CD8-positive, alpha-beta memory T cell (primary cell): ENCODE measurements at places on chromosomes 13 and 19. TPM values are rescaled to one million over a fixed set of nuclear protein-coding genes. Genes with fewer than 3 reads are reported as not detected.
A peak's percentile ranks its signal among the peaks of the same experiment; 100 is the strongest.

GRCh38 chr19:43527860-43528622 lies 1.0 kb upstream of the ETHE1 start:
- H3K4me1 ChIP-seq, result peaks cover 29% of the 10 kb centered on the region
- no peak overlapping the region for H3K4me3 ChIP-seq
- no peak overlapping the region for H3K27ac ChIP-seq
- no peaks in the 10 kb centered on the region for H3K27me3 ChIP-seq
- DNase-seq, result no peak

DNA sequence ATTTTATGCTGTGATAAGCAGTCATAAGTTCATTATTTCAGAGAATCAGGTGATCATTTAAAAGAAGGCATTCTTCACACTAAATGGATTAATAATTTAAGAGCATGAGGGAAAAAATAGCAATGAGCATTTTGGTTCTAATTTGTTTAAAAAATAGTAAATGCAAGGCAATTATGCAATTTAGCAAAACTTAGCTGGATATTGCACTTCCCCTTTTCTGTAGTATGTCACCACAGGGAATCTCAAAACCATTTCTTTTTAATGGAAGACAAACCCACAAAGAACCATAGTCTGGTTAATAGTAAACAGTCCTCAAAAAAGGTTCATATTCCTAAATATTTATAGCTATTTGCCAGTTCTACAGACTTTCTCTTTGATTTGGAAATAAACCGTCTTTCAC lies 30.2 kb downstream of the COG6 start:
- H3K27me3 ChIP-seq, result no peaks in the 10 kb centered on the region
- H3K36me3 ChIP-seq, result peaks cover 2% of the 10 kb centered on the region
- no peaks in the 10 kb centered on the region for H3K4me1 ChIP-seq
- no peak overlapping the region for H3K27ac ChIP-seq
- H3K4me3 ChIP-seq, result no peak overlapping the region

DNA sequence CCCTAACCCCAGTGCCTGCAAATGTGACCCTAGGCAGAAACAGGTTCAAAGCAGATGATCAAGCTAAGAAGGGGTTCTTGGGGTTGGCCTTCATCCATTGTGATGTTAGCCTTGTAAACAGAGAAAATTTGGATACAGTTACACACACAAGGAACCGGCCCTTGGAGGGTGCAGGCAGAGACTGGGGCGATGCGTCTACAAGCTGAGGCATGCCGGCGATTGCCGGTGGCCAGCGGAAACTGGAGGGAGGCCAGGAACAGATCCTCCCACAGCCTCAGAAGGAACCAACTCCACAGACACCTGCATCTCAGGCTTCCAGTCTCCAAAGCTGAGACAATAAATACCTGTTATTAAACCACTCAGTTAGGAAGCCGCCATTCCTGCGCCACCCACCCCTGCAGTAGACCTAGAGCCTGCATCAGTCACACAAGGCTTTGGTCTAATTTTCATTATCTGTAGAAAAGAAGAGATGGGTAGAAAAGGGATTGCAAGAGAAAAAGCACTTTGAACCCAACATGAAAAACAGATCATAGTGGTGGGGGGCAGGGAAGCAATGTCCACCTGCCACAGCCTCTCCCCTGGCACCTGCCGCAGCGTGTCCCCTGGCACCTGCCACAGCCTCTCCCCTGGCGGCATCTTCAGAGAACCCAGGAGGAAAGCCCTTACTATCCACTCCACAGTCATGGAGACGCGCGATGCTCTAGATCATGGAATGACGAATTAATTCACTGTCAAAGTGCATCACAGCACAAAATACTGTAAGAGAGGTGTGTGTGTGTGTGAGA lies 119.7 kb upstream of the SOX1 start:
- H3K4me3 ChIP-seq, result no peak overlapping the region
- no peaks in the 10 kb centered on the region for H3K27me3 ChIP-seq
- DNase-seq, result no peak
- H3K36me3 ChIP-seq, result no peaks in the 10 kb centered on the region
- no peaks in the 10 kb centered on the region for H3K4me1 ChIP-seq

GRCh38 chr19:16064209-16064889 lies 11.9 kb upstream of the TPM4 start:
- peaks cover 14% of the 10 kb centered on the region for H3K4me1 ChIP-seq
- H3K27me3 ChIP-seq, result no peaks in the 10 kb centered on the region
- H3K4me3 ChIP-seq, result no peak overlapping the region
- H3K27ac ChIP-seq, result no peak overlapping the region

GRCh38 chr13:52127378-52127777 lies 1.5 kb downstream of the NEK5 start:
- peaks cover 18% of the 10 kb centered on the region for H3K4me1 ChIP-seq
- no peak overlapping the region for H3K27ac ChIP-seq
- no peak overlapping the region for H3K4me3 ChIP-seq
- DNase-seq, result no peak
- H3K27me3 ChIP-seq, result no peaks in the 10 kb centered on the region

GRCh38 chr13:27130223-27130978 lies 41.2 kb downstream of the USP12 start:
- no peak for DNase-seq
- H3K4me1 ChIP-seq, result peaks cover 34% of the 10 kb centered on the region
- no peak overlapping the region for H3K4me3 ChIP-seq
- H3K36me3 ChIP-seq, result no peaks in the 10 kb centered on the region
- H3K27me3 ChIP-seq, result no peaks in the 10 kb centered on the region
- H3K27ac ChIP-seq, result no peak overlapping the region

The POSTN gene
- total RNA-seq, result not detected

- no peaks in the 10 kb centered on the region for H3K4me1 ChIP-seq
- no peaks in the 10 kb centered on the region for H3K36me3 ChIP-seq
- H3K27ac ChIP-seq, result no peak overlapping the region
These were observed 46.9 kb downstream of the FNDC3A start for GRCh38 chr13:49022472-49023144.

The ZNF681 gene
- total RNA-seq, result 4.9 TPM

DNA sequence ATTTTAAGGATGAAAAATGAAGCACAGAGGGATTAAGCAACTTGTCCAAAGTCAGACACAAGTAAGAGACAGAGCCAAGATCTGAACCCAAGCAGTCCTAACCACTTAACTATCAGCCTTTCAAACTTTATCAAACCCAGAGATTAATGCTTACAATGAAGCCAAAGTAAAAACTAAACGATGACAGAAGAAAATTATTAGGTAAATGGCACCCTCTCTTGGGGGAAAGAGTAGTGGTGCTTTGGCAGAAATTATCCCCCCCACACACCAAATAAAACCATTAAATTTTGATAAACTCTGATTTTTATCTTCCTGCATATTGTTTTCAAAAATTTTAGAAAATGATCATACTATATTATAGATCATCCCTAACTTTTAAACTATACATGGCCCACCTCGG lies 329.2 kb downstream of the SLC7A1 start:
- no peak overlapping the region for H3K4me3 ChIP-seq
- H3K36me3 ChIP-seq, result no peaks in the 10 kb centered on the region
- no peak overlapping the region for H3K27ac ChIP-seq
- no peak for DNase-seq

The LILRA1 gene
- not detected for total RNA-seq

- no peak for DNase-seq
- H3K27me3 ChIP-seq, result no peaks in the 10 kb centered on the region
- H3K36me3 ChIP-seq, result no peaks in the 10 kb centered on the region
These were observed 19.7 kb upstream of the ERCC5 start for GRCh38 chr13:102825921-102826706.

DNA sequence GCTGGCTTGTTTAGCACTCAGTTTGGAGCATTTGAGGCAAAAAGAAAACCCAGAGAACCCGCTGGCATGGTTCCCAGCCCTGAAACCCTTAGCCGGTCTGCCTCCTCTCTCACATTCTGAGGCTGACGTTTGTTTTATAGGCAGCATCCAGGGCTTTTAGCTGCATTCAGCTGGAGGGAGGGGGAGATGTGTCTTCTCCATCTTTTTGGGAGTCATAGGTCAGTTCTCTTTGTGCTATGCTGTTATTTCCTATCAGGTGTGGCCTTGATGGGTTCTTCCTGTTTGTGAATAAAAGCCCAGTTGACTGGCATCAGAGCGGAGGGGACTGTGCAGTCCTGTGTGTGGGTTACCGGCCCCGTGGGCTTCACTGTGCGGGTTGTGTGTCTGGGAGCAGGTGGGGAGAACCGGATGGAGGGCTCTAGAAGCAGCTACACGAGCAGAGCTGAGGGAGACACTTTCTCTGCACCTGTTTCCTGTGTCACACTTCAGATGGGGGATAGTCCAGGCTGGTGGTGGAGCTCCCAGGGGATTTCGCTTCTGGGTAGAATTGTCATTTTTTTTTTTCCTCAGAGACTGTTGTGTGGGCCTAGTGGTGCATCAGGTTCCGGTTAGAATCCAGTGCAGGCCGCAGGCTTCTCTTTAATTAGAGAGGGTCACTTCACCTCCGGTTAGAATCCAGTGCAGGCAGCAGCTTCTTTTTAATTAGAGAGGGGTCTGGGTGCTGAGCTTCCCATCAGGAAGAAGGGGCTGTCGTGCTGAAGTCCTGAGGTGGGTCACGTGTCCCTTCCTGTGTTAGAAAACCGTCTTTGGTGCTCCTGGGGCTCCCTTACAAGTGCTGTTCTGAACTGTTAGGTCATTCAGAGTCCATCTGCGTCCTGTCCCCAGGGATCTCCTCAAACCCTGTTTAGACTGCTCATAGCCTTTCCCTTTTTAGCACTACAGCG lies 69.6 kb downstream of the ARHGEF7 start:
- H3K27me3 ChIP-seq, result no peaks in the 10 kb centered on the region
- H3K4me3 ChIP-seq, result peak overlapping the region; percentile 28
- peaks cover 97% of the 10 kb centered on the region for H3K4me1 ChIP-seq

DNA sequence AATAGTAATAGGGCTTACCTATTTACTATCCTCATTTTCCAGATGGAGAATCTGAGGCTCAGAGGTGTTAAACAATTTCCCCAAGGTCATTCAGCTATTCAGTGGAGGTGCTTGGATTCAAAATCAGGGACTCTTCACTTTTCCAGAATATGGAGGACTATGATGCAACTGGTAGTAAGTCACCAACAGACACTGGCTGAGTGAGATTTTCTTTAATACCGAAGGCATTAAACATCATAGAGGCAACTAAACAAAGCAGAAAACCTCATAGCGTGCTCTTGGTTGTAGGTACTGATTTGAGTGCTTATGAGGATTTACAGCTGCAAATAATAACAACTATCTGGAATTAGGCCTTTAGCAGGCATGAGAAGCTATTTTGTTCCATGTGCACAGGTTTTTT lies 134.4 kb downstream of the DLEU7 start:
- H3K27ac ChIP-seq, result no peak overlapping the region
- no peak overlapping the region for H3K4me3 ChIP-seq
- H3K27me3 ChIP-seq, result no peaks in the 10 kb centered on the region

DNA sequence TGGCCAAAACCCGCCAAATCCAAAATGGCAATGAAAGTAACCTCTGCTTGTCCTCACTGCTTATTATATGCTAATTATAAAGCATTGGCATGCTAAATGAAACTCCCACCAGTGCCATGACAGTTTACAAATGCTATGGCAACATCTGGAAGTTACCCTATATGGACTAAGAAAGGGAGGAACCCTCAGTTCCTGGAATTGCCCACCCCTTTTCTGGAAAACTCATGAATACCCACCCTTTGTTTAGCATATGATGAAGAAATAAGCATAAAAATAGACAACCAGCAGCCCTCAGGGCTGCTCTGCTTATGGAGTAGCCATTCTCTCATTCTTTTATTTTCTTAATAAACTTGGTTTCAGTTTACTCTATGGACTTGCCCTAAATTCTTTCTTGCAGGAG lies 269.8 kb downstream of the OLFM4 start:
- no peaks in the 10 kb centered on the region for H3K4me1 ChIP-seq
- no peak overlapping the region for H3K27ac ChIP-seq
- H3K4me3 ChIP-seq, result no peak overlapping the region
- no peaks in the 10 kb centered on the region for H3K36me3 ChIP-seq
- no peaks in the 10 kb centered on the region for H3K27me3 ChIP-seq
- no peak for DNase-seq

- H3K4me3 ChIP-seq, result no peak overlapping the region
- no peaks in the 10 kb centered on the region for H3K27me3 ChIP-seq
- H3K4me1 ChIP-seq, result no peaks in the 10 kb centered on the region
- H3K36me3 ChIP-seq, result no peaks in the 10 kb centered on the region
- no peak overlapping the region for H3K27ac ChIP-seq
These were observed 1.6 kb downstream of the KRTDAP start for GRCh38 chr19:35488677-35489076.

- no peak within 1 kb of the TSS for H3K4me3 ChIP-seq
- H3K27ac ChIP-seq, result no peak within 1 kb of the TSS
- DNase-seq, result no peak
- H3K36me3 ChIP-seq, result no peaks in the 10 kb centered on the region
These were observed at the start of gene COL5A3 for GRCh38 chr19:10010247-10010691. TSS of gene COL5A3 (minus strand) at chr19:10010504. CDS start at chr19:10010385, 119 bp downstream.

GRCh38 chr19:48645620-48646000 lies 377 bp downstream of the CA11 start:
- H3K36me3 ChIP-seq, result no peaks in the 10 kb centered on the region
- H3K4me1 ChIP-seq, result peaks cover 40% of the 10 kb centered on the region
- peak overlapping the region; percentile 90 for H3K4me3 ChIP-seq
- H3K27me3 ChIP-seq, result no peaks in the 10 kb centered on the region
- peak overlapping the region; percentile 52 for H3K27ac ChIP-seq
- DNase-seq, result no peak

The ZNF816 gene
- total RNA-seq, result 11.0 TPM

DNA sequence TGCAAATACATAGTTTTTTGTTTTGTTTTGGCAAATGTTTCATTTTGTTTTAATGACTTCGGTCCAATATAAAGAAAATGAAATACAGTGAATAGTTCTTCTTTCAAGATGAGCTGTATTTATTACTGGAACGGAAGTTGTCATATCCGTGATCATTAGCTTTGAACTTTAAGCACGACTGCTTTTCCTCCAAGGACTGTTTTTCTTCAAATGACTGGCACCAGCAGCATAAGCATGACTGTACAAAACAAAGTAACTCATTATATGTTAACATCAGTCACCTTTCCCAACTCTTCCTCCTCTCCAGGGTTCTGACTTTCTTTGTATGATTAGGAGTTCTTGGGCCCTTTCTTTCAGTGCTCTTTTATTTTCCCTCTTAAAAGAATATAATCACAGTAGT lies 20.5 kb downstream of the EDNRB start:
- no peak for DNase-seq
- no peaks in the 10 kb centered on the region for H3K4me1 ChIP-seq
- no peaks in the 10 kb centered on the region for H3K27me3 ChIP-seq
- no peaks in the 10 kb centered on the region for H3K36me3 ChIP-seq
- no peak overlapping the region for H3K4me3 ChIP-seq
- no peak overlapping the region for H3K27ac ChIP-seq

- no peak overlapping the region for H3K27ac ChIP-seq
- H3K27me3 ChIP-seq, result no peaks in the 10 kb centered on the region
- no peaks in the 10 kb centered on the region for H3K4me1 ChIP-seq
- no peaks in the 10 kb centered on the region for H3K36me3 ChIP-seq
These were observed 56.4 kb upstream of the STARD13 start for GRCh38 chr13:33341861-33342452.

The FFAR1 gene
- not detected for total RNA-seq

The PHF11 gene
- total RNA-seq, result 39.1 TPM

GRCh38 chr13:46142776-46143175 lies 37.9 kb upstream of the CPB2 start:
- peaks cover 81% of the 10 kb centered on the region for H3K36me3 ChIP-seq

DNA sequence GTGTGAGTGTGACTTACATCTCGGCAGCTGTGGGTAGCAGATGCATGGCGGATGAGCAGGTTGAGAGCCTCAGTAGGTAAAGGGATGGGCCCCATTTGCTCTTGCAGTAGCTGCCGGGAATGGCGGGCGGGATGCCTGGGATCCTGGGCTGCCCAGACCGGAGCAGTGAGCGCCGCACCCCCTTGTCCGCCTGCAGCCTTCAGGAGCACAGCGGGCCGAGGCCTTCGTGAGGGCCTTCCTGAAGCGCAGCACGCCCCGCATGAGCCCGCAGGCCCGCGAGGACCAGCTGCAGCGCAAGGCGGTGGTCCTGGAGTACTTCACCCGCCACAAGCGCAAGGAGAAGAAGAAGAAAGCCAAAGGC lies 4.1 kb downstream of the POP4 start:
- H3K4me1 ChIP-seq, result peaks cover 23% of the 10 kb centered on the region
- DNase-seq, result no peak
- H3K4me3 ChIP-seq, result no peak overlapping the region
- H3K36me3 ChIP-seq, result peaks cover 45% of the 10 kb centered on the region
- H3K27me3 ChIP-seq, result no peaks in the 10 kb centered on the region
